ENCODE measurements at places on chromosomes 1 and 21.
A peak's percentile ranks its signal among the peaks of the same experiment; 100 is the strongest.

DNA sequence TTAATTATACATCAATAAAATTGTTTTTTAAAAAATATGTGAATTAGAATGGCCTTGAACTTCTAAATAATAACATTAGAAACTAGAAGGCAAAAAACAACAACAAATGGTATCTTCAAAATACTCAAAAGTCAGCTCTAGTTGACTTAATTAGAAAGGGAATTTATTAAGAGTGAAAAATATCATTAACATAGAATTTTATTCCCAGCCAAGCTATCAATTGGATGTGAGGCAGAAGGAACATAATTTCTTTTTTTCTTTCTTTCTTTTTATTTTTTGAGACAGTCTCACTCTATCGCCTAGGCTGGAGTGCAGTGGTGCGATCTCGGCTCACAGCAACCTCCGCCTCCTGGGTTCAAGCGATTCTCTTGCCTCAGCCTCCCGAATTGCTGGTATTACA, 51.2 kb upstream of the CAPZB start:
- DNase-seq, result no peak

DNA sequence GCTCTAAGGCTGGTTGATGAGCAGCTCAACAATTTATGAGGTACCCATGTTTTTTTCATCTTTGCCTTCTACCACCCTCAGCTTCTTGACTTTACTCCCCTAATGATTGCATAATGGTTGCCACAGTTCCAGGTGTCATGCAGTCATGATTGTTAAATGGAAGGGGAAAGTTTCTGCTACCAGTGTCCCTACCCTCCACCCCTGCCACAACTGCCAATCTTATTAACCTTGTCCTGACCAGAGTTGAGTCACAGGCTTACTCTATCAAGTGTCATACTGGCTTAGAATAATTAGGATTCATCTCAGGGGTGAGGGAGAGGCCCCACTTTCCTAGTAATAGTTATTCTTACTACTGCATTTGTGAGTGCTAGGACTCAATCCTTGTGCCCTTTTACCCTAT, 7.9 kb upstream of the FUBP1 start:
- no peak for DNase-seq

DNA sequence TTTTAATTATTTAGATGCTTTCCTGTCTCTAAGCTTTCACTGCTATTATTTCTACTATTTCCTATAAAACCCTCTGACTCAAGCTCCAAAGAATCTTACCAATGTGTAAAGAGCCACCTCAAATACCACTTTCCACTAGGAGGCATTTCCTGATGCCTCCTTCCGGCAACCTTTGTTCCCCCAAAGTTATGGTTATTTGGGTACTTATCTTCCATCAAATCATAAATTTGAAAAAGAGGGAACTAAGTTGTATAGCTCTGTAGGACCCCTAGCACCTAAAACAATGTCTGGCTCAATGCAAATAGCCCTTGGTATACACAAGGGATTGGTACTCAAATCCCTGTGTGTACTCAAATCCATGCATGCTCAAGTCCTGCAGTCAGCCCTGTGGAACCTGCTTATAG, 79.6 kb downstream of the NME7 start:
- no peak for DNase-seq

DNA sequence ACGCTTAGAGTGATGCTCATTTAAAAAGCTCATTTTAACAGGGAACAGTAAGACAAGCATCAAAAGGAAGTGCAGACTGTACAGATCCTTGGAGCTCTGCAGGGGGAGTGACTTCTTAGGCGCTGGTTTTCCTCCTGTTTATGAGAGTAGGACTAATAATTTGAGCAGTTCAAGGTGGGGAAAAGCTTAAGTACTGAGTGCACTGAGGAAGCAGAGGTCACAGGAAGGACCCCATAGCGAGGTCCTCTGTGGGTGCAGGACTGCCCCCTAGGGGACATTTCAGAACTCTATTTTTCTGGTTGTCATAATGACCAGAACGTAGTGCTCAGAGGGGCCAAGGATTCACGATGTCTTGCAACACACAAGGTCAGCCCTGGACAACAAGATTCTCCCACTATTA, 112.1 kb downstream of the HLCS start:
- DNase-seq, result peak; percentile 59

GRCh38 chr1:214292322-214292721, 11.4 kb downstream of the SMYD2 start:
- DNase-seq, result no peak

GRCh38 chr1:85624361-85624760, 43.8 kb downstream of the CCN1 start:
- no peak for DNase-seq

DNA sequence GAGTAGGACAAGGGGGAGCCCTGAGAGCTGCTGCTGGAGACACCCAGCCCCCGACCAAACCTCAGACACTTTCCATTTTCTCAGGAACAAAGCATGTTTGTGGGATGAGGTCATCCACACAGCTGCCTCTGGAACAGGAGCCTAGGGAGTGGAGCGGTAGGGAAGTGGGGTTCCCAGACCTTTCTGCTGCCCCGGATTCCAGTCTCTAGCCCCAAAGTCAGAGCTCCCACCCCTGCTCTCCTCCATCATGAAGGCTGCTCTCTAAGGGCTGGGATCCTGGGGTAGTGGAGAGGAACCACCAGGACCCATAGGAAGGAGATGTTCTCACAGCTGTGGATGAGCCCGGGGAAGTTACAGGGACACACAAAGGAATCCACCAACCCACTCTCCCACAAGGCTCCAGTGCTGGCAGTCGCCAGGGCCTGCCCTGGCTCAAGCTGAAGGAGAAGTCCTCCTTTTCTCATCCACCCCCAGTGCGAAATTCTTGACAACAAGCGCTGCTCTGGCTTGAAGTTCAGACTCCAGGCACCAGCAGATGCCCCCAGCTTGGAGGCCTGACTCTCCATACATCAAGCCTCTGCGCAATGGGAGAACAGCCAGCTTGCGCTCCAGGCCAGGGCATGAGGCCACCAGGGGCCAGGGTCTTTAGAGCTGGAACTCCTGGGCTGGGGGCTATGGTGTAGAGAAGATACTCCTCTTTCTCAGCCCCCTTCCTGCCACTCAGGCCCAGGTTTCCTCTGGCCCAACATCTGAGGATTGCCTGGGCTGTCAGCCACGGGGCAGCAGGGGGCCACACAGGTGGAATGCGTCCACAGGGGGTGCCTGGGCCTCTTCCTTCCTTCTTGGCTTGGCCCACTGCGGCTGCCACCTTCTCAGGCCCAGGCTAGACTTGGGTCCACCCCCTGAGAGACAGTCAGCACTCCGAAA, 4.5 kb downstream of the FHL3 start:
- DNase-seq, result peak; percentile 9

GRCh38 chr1:89708751-89709375, 75.9 kb downstream of the LRRC8C start:
- DNase-seq, result no peak

DNA sequence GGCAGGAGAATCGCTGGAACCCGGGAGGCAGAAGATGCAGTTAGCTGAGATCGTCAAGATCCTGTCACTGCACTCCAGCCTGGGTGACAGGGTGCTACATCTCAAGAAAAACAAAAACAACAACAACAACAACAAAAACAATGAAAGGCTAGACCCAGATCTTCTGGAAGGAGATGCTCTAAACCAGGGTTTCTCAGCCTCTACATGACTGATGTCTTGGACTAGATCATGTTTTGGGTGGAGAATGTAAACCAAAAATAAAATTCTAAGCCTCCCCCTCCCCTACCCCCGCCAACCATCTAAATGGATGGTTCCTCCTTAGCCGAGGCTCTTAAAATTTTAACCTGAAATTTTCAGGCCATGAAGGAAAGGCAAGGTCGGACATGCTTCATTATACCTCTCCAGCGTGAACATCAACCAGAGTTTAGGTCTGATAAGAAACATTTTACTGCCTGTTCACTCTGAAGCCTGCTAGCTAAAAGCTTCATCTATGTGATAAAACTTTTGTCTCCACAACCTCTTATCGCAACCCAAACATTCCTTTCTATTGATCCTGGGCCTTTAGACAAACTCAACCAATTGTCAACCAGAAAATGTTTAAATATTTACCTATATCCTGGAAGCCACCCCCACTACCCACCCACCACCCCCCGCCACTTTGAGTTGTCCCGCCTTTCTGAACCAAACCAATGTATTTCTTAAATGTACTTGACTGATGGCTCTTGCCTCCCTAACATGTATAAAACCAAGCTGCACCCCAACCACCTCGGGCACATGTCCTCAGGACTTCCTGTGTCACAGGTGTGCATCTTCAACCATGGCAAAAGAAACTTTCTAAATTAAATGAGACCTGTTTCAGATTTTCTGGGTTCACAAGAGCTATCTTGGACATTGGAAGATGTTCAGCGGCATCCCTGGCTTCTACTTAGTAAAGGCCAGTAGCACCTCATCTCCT, 1.9 kb upstream of the CAPN2 start:
- no peak for DNase-seq

- no peak for DNase-seq
Observed at GRCh38 chr1:244854166-244854565, 10.2 kb downstream of the HNRNPU start.

GRCh38 chr21:45740491-45741357, 97.2 kb downstream of the PCBP3 start:
- DNase-seq, result no peak

- DNase-seq, result no peak
Observed at GRCh38 chr1:214234635-214235025, 46.3 kb upstream of the SMYD2 start.

DNA sequence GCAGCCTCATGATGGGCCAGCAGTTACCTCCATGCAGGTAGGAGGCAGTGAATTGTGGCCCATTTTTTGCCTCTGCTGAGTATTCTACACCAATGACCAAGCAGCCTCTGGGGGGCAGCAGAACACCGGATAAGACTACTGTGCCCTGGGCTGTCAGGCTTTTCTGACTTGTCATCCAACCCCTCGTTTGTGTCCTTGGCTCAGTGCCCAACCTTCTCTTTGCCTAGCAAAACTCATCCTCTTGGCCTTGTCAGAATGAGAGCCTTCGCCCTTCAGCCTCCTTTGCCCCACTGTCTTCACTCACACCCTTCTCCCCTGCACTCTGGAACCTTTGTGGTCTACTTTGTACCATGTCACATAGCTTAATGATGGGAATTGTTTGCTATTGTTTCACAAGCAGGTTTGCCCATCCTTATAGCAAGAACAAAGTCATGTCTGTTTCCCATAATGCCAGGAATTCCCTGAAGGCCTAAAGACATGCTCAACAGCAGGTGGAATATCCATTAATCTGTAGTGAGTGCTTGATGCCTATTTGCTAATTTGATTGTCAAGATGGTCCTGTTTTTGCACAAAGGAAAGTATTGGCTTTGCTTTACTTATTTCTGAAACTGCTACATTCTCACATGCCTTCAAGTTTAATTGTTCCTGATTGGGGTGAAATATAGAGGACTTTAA, 255.9 kb downstream of the HHAT start:
- peak; percentile 96 for DNase-seq

DNA sequence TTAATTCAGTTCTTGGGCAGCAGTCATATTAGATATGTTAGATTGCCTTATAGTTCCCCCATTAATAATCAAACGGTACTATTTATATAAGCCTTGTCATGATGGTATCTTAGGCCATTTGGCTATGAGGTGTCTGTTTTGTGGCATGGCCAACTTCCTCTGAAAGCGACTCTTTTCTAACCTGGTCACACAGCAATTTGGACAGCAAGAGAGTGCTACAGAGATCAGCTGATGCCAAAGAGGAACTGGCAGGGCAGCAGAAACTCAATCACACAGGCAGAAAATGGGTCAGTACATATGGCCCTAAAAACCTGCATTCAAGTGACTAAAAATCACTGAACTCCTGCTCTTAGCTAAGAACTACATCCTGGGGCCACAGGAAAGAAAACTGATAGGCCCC, 13.4 kb upstream of the MUTYH start:
- no peak for DNase-seq

DNA sequence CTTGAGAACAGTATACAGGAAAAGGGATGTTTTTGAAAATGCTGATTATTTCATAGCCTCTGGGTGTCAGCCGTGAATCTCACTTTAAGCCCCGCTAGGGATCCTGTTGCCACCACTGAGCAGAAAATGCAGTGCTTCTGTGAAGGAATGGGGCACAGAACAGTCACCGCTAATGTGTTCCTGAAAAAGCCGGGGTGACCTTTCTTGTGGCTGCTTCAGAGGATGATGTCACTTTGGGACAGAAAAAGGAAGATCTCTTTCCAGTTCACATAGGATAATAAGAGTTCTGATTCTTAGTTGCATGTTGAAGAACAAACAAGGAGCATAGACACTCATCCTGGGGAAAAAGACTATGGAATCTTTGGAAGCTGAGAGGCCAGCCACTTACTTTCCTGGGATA, 349.6 kb downstream of the DISC1 start:
- no peak for DNase-seq

Measured in Ammon's horn (tissue), 1 donor.